Tibial nerve (tissue), 4 donors: ENCODE measurements at places on chromosomes 2 and 18. TPM values are rescaled to one million over a fixed set of nuclear protein-coding genes. Genes with fewer than 3 reads are reported as not detected.

DNA sequence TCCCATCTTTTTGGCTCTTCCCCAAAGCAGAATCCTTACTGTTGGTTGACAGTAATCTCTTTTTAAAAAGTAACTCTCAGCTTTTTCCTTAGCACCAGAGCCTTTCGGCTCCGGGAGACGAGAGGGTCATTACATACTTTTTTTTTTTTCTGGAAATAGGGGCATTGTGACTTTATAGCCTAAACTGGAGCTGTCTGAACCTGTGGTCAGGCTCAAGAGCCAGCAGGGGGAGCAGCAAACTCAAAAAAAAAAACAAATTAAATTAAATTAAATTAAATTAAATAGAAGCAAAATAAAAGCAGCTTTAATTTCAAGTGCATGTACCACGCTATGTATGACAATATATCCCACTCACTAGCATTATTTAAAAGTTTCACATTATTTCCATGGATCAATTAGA, 156.6 kb downstream of the DTNA start:
- no peak for DNase-seq

DNA sequence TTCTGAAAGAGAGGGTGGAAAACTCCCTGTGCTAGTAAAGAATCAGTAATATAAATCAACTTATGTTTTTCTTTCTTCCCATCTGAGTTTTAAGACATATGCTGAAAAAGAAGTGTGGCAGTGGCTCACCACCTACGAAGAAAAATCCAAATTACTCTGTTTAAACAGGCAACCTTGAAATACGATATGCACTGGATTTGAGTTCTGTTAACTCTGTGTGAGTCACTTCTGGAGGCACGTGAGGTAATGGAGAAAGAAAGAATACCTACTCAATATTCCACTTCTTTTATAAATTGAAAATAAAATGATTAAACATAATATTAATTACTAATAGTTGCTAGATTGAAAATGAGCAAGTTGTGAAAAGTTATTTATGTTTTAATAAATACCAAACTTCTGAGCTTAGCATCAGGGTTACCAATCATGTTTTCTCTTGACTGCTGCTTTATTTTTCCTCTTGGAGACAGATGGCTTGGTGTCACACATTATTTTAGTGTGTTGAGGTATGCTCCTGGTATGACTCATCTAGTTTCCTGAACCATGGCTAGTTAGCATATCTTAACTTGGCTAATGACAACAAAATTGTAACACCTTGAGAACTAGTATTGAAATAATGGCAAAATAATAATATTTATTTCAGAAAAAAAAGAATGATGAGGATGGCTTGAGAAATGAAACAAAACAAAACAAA, 1705.5 kb upstream of the PIK3C3 start:
- DNase-seq: no peak

DNA sequence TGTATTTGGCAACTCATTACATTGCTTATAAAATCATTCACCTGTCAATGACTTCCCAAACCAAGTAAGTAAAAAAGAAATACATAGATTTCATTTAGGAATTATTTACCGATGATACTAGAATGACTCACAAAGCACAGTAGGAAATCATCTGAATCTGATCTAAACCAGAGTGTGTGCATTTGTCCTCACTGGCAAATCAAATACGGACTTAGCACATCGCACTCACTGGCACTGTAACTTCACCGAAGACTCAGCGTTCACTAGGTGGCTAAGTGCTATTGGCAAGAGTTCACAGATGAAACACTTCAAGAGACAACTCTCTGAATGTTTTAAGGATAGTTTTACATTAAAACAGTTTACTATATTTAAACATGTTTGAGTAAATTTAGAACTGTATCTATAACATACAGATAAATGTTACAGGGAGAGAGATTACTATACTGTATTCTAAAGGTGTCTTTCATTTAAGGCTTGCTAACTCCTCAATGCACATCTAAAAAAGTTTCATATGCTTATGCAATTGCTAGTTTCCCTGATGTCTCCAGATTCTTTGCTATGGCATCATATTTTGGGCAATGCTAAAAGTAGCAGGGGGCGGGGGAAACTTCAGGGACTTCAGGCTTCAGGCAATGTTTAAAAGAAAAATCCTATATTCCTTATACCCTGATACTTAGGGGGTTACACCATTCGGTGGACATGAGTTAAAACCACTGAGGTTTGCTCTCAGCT, 48.8 kb downstream of the STK39 start:
- no peak for DNase-seq

- peak; percentile 36 for DNase-seq
These were observed 57.4 kb upstream of the PCBP1 start for GRCh38 chr2:70029814-70030409.

GRCh38 chr2:206798000-206798399, 32.6 kb downstream of the FASTKD2 start:
- DNase-seq: no peak

DNA sequence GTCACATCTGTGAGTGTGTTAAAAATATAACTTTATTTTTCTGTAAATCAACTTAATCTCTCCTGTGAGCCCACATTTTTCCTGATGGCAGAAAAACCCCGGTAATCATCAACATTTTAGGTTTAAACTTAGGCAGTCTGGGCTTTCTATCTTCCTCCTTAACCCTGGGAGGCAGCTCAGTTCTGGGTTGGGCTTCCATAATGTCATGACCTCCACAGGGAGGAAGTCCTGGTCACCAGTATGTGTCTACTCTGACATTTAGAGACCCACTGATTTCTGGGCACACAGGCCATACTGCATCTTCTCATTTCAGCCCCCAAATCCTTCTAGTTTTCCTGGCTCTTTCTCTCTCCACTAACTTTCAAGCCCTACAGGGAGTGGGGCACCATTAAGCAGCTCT, 181.2 kb downstream of the DYSF start:
- no peak for DNase-seq

DNA sequence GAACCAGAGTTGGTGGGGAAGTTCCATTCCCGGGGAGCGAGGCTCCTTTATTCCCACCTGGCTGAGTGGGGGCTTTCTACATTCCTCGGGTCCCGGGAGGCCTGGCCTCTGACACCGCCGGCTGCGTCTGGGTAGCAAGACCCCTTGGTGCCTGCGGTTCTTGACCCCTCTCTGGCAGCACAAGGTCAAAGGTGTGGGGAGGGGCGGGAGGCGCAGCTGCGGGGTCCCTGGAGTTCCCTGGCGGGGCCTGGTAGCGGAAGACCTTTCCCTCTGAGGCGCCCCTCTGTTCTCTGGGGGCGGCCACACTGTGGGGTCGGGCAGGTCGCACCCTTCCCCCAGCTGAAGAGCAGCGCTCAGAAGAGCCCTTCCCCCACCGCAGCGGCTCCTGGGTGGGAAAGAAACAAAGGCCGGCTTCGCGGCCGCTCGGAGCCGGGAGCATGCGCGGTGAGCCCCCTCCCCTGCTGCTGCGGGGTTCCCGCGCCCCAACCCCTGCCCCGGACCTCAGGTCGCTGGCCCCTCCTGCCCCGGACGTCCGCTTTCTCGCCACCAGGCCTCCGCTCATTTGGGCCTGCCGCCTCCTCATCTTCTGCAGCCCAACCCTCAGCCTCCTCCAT, 146.3 kb downstream of the ANKRD44 start:
- DNase-seq: no peak

Gene DSG4
- not detected for total RNA-seq

Gene SLC9A4
- 0.30 TPM for total RNA-seq

Gene TSPYL6
- 0.21 TPM for total RNA-seq

Gene DNAJC5G
- total RNA-seq: not detected

Gene BAZ2B
- 135 TPM for total RNA-seq

Gene ABCA12
- not detected for total RNA-seq

Gene MYO5B
- 35.2 TPM for total RNA-seq
